ENCODE measurements at places on chromosomes 1 and 21.
A peak's percentile ranks its signal among the peaks of the same experiment; 100 is the strongest.

GRCh38 chr21:25360593-25360992, 246.7 kb downstream of the MRPL39 start:
- DNase-seq = no peak

GRCh38 chr1:228222548-228222947, 14.7 kb downstream of the OBSCN start:
- no peak for DNase-seq

GRCh38 chr1:154575147-154575927, 7.8 kb downstream of the CHRNB2 start:
- no peak for DNase-seq

DNA sequence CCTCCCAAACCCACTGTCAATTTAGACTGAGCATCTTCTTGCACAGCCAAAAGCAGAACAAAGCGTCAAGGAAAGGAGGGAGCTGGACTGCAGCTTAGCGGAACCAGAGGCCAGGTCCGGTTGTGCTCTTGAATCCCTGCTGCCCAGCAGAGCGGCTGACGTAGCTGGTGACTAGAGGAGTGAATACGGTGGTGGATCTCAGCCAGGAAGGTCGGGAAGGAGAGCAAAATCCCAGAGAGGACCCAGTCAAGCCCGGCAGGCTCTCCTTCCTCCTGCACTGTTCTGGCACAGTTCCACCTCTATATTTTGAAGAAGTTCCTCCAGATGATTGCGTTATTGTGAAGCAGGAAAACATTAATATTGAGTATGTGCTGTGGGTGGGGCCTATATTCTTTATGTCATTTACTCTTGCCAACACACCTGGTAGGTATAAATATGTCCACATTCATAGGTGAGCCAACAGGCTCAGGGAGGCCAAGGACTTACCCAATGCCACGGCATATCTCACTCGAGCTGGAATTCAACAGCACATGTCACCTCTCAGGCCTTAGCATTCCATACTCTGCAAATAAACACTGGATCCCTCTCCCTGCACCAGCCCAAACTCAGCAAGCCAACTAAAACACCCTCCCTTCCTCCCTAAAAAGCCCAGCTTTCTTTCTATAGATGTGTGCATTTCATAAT, 23.6 kb upstream of the ABCB10 start:
- DNase-seq = no peak

DNA sequence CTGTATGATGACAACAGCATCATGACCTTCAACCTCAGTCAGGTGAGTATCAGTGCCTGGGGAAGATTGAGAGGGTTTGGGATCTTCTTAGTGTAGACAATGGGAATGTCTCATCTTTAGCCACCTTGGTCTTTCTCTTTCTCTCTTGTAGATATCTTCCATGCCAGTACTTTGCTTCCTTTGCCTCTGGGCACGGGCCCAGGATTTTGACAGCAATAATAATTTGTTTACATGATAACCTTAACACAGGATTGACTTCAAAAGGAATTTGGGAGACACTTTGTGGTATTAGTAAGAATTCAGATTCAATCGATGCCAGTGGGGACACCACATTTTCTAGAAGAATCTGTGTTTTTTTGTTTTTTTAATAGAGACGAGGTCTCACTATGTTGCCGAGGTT, 12.1 kb upstream of the PIGV start:
- no peak for DNase-seq

DNA sequence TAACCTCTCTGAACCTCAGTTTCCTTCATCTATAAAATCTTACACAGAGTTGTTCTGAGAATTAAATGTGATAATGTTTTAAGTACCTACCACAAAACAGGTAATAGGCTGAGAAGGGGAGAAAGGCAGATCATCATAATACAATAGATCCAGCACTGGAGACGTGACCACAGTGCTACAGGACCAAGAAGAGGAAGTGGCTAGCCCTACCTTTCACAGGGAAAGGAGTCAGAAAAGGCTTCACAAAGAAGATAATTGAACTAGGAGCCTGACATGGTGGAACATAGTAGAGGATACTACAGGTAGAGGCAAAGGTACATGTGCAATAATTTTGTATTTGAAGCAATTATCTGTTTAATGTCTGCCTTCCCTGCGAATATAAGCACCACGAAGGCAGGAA, 45.1 kb downstream of the ERI3 start:
- DNase-seq = no peak

- no peak for DNase-seq
These were observed 32.1 kb downstream of the ARID4B start for GRCh38 chr1:235295902-235296350.

- no peak for DNase-seq
These were observed 35.9 kb downstream of the USP24 start for GRCh38 chr1:55179177-55179835.

GRCh38 chr1:153957744-153958110, 685 bp downstream of the CRTC2 start:
- no peak for DNase-seq

- DNase-seq = no peak
These were observed 113.0 kb downstream of the WDR3 start for GRCh38 chr1:118042501-118042900.

GRCh38 chr1:8004803-8005573, 21.1 kb downstream of the ERRFI1 start:
- peak; percentile 52 for DNase-seq

DNA sequence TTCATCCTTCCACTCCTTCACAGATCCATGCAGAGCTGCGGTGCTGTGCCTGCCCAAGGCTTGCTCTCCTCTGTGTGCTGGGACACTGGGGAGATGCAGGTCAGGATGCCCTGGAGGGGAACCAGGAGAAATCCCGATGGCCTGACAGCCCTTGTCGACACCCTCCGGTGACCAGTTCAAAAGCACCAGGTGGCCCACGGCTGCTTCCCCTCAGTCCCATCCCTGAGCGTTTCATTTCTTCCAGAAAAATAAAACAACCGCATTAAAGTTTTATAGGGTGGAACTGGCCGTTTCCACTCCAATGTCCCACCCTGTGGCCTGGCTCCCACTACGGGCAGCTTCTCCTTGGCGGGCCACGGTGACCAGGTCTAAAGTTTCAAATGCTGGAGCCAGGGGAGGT, 48.3 kb downstream of the SLC66A1 start:
- DNase-seq = no peak

GRCh38 chr1:204493145-204493983, 1.2 kb downstream of the PIK3C2B start:
- no peak for DNase-seq

- no peak for DNase-seq
These were observed 4.4 kb downstream of the KIF17 start for GRCh38 chr1:20713440-20713839.

DNA sequence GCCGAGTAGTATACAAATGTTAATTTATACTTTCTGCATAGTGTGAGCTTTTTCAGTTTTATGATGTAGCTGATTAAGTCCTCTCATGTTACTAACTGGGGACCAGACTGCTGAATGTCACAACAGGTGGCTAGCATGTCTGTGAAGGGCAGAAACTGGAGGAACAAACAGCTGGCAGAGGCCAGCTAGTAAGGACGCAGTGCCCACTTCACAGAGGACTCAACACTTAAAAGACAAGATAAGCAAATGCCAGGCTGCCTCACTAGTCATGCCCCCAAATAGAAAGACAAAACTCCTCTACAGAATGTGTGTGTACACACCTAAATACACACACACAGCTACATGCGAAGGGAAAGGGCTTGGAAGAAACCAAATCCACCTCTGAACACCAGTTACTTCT, 73.8 kb upstream of the ZNF678 start:
- no peak for DNase-seq

GRCh38 chr1:99660496-99660895, 14.6 kb downstream of the PALMD start:
- no peak for DNase-seq

DNA sequence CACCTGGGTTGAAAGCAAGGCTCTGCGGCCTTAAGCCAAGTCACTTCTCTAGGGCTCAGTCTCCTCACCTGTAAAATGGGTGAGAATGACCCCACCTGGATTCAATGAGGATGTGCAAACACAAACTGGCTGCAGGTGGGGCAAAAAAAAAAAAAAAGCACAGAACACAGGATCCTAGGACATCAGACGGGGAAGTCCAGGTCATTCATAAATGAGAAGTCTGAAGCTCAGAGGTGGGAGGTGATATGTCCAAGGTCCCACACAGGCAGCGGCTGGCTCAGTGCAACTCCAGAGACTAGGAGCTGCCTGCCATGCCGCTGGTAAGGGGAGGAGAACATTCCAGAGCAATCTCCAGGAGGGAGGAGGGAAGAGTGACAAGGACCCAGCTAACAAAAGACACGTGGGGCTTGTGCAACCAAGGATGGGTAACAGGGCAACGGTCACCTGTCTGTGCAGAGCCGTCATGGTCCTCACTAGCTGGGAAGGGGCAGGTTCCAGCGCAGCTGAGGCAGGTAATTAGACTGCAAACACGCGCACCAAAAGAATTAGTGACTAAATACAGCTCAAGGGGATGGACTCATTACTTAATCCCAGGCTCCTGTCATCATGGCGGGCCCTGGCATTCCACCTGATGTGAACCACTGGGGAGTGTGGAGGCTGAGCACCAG, 19.5 kb downstream of the IFFO2 start:
- DNase-seq = no peak

DNA sequence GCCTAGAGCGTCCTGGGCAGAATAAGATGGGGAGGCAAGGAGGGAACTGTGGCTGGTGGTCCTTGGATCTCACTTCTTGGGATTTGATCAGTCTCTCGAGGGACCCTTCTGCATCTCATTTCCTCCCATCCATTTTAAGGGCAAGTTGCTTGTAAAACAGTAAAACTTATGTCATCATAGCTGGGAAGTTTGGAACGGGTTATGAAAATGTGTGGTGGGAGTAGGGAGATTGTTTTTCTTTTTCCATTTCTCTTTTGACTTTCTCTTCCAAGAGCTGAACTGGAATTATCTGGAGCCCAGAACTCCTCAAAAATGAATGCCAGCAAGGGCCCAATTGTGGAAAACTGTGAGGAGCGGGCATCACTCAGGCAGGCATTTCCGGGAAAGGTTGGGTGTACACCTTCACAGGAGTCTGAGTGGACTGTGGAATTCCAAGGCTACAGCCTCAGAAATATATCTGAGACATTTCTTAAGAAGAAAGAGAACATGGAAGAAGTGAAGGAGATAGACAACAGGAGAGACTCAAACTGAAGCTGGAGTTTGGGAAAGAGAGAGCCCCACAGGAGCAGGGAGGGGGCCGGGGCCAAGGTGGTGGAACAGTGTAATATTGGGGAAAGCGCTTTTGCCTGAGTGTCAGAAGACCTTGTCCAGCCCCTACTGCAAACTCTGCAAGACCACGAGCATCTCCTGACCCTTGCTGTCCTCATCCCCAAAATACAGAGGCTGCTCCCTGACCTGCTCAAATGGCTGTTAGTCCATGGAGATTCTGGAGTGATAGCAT, 185.1 kb downstream of the FOXD2 start:
- DNase-seq = no peak

GRCh38 chr1:156804572-156805243, 11.9 kb downstream of the SH2D2A start:
- DNase-seq = no peak

GRCh38 chr1:36650200-36651065, 167.7 kb upstream of the CSF3R start:
- peak; percentile 15 for DNase-seq

- no peak for DNase-seq
These were observed 307.9 kb downstream of the HLX start for GRCh38 chr1:221187174-221187573.

- no peak for DNase-seq
These were observed 661 bp downstream of the GBP4 start for GRCh38 chr1:89198081-89198480.

- no peak for DNase-seq
These were observed 34.0 kb downstream of the ST6GALNAC5 start for GRCh38 chr1:76901158-76901767.

GRCh38 chr1:74513411-74514300, 1.2 kb upstream of the LRRC53 start:
- no peak for DNase-seq

DNA sequence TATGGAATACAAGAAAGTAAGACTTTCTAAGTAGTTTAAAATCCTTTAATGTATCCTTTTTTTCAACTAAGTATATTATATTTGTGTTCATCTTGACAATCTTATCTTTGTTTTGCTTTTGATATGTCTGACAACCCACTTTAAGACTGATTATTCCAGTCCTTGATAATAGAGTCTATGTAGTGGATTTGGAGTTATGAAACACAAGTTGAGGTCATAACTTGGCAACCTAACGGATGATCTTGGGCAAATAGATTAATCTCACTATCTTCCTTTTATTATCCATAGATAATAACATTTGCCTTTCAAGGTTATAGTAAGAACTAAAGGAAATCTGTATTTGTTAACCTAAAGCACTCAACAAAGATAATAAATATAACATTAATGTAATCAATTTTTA, 4.8 kb upstream of the GBP2 start:
- DNase-seq = no peak

DNA sequence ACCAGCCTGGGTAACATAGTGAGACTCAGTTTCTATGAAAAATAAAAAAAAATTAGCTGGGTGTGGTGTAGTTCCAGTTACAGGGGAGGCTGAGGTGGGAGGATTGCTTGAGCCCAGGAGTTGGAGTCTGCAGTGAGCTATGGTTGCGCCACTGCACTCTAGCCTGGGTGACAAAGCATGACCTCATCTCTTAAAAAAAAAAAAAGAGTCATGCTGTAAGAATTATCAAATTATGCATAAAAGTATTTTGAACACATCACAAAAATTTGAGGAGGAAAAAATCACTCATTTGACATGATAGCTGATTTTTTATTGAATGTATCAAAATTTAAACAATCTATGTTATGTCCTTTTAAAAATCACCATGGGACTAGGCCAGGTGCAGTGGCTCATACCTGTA, 17.8 kb downstream of the CCDC30 start:
- DNase-seq = no peak

DNA sequence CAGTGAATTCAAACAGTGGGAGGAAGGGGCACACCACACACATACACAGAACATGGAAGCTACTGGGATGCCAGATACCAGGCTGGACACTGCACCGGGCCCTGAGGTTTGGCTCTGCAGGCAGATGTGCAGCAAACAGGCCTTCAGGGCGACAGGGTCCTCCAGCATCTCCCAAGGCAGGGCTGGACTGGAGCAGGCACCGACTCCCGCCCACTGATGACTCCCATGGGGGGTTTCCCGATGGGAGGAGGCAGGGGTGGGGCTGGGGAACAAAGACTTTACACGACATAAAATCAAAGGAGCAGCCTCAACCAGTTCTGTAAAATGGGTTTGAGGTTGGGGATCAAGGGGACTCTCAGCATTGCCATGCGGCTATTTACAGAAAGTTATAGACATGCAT, 118.1 kb downstream of the SYT2 start:
- no peak for DNase-seq

- DNase-seq = no peak
These were observed 2.8 kb downstream of the LAPTM5 start for GRCh38 chr1:30754684-30755171.

GRCh38 chr1:54517496-54517895, 30.5 kb upstream of the ACOT11 start:
- no peak for DNase-seq

DNA sequence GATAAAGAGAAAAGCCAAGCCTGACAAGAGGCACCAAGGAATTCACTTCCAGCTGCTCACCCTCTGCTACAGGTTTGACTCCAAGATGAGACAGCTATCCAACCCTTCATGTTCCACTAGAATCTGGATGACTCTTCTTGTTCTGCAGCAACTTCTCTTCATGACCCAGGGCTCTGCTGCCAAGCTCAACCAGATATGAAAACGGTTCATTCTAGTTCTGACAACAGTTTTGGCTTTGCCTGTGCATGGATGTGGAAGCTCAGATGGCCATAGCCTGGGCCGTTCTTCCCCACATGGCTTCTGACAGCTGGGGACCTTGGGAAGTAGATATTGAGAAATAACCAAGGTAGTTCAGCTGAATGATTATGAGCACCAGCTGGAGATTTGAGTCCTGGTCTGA, 13.7 kb downstream of the PI4KB start:
- DNase-seq = no peak
